Activated CD8-positive, alpha-beta memory T cell treated with anti-CD3 and anti-CD28 coated beads for 4 hours (primary cell): ENCODE measurements at places on chromosomes 4 and X.

GRCh38 chr4:147400721-147401120, 80.2 kb upstream of the EDNRA start:
- DNase-seq = no peak

DNA sequence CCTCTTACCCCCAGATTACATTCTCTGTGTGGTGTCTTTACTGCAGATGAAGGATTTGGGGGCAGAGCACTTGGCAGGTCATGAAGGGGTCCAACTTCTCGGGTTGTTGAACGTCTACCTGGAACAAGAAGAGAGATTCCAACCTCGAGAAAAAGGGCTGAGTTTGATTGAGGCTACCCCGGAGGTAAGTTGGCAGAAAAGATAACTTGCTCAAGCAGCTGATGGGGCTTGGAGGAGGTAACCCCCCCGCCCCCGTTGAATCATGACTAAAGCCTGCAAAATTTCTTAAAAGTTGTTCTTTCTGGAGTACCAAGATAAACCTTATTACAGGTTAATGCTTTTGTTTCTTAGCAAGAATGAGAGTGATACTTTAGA, 1.5 kb downstream of the CCNG2 start:
- no peak for DNase-seq

DNA sequence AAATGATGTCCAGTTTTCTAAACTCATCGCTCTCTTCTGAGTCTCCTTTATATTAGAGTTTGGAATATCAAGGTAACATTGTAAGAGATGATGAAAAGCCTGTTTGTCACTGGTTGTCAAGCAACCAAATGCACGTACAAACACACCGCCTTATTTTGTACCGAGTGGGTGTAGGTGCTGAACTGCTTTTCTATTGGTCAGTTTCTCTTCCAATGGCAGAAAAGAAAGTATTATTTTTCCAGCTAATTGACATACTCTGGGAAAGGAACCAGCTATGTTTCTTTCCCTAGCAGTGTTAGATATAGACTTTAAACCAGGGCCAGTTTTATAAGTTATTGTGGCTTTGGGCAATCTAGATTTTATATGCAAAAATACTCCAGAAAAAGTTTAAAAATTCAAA, 6.6 kb upstream of the PPM1K start:
- no peak for DNase-seq

- DNase-seq = no peak
These were observed 125.8 kb upstream of the UNC5C start for GRCh38 chr4:95674521-95674981.

DNA sequence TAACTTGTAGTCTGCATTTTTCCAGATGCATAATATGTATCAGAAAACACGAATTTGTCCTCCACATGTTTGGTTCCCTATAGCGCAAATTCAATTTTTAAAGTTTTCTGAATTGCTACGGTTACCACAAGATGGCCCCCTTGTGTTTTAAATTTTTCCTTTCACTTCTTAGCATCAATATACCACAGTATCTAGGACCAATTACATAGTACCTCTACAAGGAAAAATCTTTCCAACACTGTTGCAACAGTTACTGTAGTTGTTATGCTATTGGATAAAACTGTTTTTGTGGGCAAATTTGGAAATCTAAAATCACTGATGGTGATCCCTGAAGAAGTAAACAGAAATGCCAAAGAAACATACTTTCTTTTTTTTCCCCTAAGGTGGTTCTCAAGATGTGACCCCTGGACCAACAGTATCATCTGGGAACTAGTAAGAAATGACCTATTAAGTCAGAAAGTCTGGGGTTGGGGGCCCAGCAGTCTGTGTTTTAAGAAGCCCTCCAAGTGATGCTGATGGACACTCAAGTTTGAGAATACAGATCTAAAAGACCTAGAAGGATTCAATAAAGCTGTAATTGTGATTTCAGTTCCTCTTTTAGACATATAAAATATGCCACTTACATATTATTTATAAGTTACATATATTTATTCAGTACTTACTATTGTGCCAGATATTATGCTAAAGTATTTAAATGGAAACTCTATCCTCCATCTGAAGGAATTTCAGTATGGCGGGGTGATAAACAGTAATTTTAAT, 3.1 kb downstream of the ZGRF1 start:
- DNase-seq = no peak

- no peak for DNase-seq
These were observed 8.5 kb downstream of the SLC25A43 start for GRCh38 chrX:119407681-119408080.

- peak; percentile 16 for DNase-seq
These were observed 42.8 kb downstream of the IL21 start for GRCh38 chr4:122577808-122578781.

DNA sequence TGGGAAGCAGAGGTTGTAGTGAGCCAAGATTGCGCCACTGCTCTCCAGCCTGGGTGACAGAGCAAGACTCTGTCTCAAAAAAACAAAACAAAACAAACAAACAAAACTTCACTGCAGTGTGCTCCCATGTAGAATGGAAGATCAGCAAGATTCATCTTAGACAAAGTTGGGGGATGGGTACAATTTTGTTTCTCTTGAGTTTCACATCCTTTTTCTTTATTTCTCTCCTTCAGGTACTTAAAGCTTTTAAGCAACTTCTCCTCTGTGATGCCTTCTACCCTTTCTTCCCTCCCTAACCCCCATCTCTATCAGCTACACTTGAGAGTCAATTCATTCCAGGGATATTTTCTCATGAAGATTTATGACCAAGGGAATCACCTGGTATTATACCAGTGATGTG, 15.5 kb upstream of the RBBP7 start:
- DNase-seq = no peak

DNA sequence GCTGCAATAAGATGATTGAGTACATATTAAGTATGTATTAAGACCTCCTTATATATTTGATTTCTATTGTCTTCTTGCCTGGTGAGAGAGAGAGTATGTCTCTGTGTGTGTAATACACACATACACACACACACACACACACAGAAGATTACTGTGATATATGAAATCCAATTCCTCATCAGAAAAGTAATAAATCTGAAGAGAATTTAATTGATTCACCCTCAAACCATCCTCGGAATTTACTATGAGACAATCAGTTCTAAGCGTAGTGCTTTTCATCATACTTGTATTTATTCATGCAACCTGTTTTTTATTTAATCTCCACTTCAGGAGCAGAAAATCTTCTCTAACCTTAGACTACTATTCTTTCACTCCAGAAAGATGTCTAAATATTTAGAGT, 62.3 kb upstream of the TLL1 start:
- no peak for DNase-seq

GRCh38 chrX:24153178-24153795, 3.8 kb downstream of the ZFX start:
- no peak for DNase-seq

GRCh38 chr4:111641813-111642579, 503.3 kb upstream of the FAM241A start:
- no peak for DNase-seq

GRCh38 chr4:152594978-152595925, 59.4 kb upstream of the FBXW7 start:
- DNase-seq = no peak

GRCh38 chr4:56310401-56311125, 76.7 kb downstream of the AASDH start:
- DNase-seq = no peak

- no peak for DNase-seq
These were observed 377.0 kb downstream of the RPA4 start for GRCh38 chrX:97260679-97261078.

- DNase-seq = no peak
These were observed 9.0 kb downstream of the CSN3 start for GRCh38 chr4:70251250-70251944.

GRCh38 chr4:189763583-189763982, 177.1 kb upstream of the FRG1 start:
- no peak for DNase-seq

DNA sequence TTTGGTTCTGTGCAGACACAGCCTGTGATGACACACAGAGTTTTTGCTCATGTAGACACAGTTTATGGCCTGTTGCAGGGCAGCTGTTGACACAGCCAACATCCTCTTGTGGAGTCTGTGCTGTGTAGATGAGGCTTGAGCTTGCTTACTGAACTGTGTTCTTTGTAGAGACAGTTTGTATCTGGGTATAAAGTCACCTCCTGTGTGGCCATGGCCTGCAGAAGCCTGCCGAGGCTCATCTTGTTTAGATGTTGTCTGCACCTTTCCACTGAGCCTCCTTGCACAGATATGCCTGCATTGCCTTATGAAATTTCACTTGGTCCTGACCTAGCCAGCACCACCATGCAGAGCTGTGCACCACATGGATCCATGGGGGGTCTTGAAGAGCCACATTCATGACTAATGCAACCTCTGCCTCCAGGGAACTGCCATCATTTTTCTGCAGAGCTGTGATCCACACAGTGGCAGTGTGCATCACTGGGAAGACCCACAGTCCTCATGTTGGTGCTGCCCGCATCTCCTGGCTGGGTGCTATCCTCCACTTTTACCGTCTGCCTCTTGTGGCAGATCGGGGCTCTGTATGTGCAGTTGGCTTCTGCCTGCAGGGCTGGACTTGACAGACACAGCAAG, 198.0 kb upstream of the MAMLD1 start:
- DNase-seq = no peak

- no peak for DNase-seq
These were observed 109.1 kb upstream of the TBL1X start for GRCh38 chrX:9355739-9356138.

DNA sequence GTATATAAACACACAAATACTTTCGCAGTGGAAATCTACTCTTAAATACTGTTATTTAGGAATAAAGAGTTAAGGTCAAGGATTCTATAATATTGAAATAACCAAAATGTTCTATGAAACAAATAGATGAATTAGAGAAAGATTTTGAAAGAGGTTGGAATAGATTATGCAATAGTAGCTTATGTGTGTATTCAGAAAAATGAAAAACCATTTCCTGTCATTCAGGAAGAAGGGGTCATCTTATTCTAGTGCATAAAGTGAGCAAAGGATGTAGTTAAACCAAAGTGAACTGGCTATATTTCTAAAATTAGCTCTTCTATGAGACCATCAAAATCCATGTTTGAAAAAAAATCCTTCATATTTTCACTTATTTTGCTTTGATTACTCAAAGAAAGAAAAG, 30.0 kb upstream of the MYOZ2 start:
- DNase-seq = no peak
